ENCODE measurements at places on chromosomes 1 and 21. TPM values are rescaled to one million over a fixed set of nuclear protein-coding genes. Genes with fewer than 3 reads are reported as not detected.

- no peaks in the 10 kb centered on the region for H3K4me1 ChIP-seq
- H3K27ac ChIP-seq, result no peak overlapping the region
- no peaks in the 10 kb centered on the region for H3K27me3 ChIP-seq
- H3K4me3 ChIP-seq, result no peak overlapping the region
- no peaks in the 10 kb centered on the region for H3K36me3 ChIP-seq
These were observed 391.0 kb downstream of the PTPRC start for GRCh38 chr1:199029855-199030254.

- no peaks in the 10 kb centered on the region for H3K27me3 ChIP-seq
- H3K4me3 ChIP-seq, result no peak overlapping the region
- no peaks in the 10 kb centered on the region for H3K36me3 ChIP-seq
These were observed 31.1 kb upstream of the DNASE2B start for GRCh38 chr1:84367219-84367618.

- no peak overlapping the region for H3K4me3 ChIP-seq
- H3K4me1 ChIP-seq, result no peaks in the 10 kb centered on the region
- no peak overlapping the region for H3K27ac ChIP-seq
- no peak for DNase-seq
These were observed 1.2 kb downstream of the FCAMR start for GRCh38 chr1:206969090-206969489.

BRINP3 gene
- not detected for polyA plus RNA-seq

NKAIN1 gene
- 0.54 TPM for polyA plus RNA-seq
